ENCODE measurements at places on chromosomes 4 and X. TPM values are rescaled to one million over a fixed set of nuclear protein-coding genes. Genes with fewer than 3 reads are reported as not detected.

Gene C4orf50
- total RNA-seq: not detected

Gene EMCN
- total RNA-seq: not detected

Gene VCX3A
- not detected for total RNA-seq

Gene NPNT
- under 0.01 TPM for total RNA-seq

Gene CC2D2A
- 40.4 TPM for total RNA-seq

Gene PROM1
- not detected for total RNA-seq

Gene MID1
- total RNA-seq: 26.5 TPM

Gene ARHGEF9
- total RNA-seq: 12.1 TPM

All from bronchial smooth muscle cell (primary cell).